Osteoblast (primary cell): ENCODE measurements at places on chromosomes 5 and 9. TPM values are rescaled to one million over a fixed set of nuclear protein-coding genes. Genes with fewer than 3 reads are reported as not detected.
A peak's percentile ranks its signal among the peaks of the same experiment; 100 is the strongest.

SOX30 gene
- total RNA-seq = under 0.01 TPM in 2 replicates

DNA sequence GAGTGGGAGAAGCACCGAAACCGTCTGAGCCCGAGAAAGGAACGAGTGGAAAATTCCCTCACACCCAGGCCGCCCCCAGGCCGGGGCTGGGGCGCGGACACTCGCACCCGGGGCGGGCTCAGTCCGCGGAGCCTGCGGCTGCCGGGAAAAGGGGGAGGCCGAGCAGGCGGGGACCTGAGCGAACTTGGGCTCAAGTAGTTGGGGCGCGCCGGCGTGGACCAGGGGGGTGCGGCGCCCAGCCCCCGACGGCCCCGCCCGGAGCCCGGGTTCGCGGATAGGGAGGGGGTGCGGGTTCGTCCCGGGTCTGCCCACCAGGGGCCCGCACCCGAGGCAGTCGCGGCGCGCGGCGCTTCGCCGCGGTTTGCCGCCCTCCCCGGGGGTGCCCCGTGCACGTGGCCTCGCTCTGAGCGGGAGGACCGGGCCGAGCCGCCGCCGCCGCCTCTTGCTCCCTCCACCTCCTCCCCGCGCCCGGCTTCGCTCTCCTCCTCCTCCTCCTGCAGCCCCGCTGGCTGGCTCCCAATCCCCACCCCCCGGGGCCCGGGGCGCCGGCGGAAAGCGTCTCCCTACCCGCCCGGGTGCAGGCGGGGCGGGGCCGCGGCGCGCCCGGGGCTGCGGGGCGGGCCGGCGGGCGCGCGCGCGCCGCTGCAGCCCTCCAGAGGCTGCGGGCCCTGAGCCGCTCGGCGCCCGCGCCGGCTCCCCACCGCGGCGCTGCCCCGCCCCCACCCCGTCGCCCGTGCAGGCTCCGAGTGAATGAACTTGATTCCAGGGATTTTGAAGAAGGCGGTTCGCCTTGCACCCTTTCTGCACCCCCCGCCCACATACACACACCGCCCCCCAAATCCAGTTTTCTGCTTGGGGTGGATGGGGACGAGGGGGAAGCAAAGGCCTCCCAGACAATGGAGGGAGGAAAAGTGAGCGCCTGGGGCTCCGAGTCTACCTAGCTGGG lies 1.3 kb upstream of the NFIB start:
- peak; percentile 97 for DNase-seq

DNA sequence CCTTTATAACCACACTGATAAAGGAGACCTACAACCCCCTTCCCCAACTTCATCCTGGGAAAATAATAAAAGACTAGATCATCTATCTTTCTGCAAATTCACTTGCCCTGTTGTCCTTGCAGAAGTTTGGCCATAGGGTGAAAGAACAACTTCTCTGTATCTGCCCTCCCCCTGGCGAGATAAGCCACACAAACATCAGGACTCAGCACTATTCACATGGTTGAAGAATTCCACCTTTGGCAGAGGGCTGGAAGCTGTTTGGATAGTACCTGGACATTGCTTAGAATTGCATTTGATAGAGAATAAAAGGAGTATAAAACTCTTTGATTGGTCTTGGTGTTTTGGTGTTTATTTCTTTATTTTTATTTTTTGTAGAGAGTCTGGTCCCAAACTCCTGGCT lies 16.9 kb downstream of the FAM151B start:
- no peak for DNase-seq

DNA sequence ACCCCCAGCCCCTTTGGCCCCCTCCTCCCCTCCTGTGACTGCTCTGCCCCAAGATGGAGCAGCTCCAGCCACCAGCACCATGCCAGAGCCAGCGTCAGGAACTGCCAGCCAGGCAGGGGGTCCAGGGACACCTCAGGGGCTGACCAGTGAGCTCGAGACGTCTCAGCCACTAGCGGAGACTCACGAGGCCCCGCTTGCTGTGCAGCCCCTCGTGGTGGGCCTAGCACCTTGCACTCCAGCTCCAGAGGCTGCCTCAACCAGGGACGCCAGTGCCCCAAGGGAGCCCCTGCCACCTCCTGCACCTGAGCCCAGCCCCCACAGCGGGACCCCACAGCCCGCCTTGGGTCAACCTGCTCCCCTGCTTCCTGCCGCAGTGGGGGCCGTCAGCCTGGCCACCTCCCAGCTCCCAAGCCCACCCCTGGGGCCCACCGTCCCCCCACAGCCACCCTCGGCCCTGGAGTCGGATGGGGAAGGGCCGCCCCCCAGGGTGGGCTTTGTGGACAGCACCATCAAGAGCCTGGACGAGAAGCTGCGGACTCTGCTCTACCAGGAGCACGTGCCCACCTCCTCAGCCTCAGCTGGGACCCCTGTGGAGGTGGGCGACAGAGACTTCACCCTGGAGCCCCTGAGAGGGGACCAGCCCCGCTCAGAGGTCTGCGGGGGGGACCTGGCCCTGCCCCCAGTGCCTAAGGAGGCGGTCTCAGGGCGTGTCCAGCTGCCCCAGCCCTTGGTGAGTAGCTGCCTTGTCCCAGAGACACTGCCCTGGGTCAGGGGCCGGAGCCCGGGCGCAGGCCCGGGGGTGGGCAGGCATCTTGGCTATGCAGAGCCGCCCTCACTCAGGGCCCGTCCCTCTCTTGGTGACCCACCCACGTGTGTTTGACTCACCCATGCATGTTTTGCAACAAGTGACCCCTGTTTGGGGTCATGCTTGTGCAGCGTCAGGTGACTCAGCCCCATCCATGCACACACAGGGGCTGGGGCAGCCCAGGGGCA lies 105.2 kb downstream of the WNK2 start:
- DNase-seq = peak; percentile 90

- DNase-seq = no peak
These were observed 221.4 kb downstream of the EFNA5 start for GRCh38 chr5:107449369-107449768.

GRCh38 chr9:111320631-111321030 lies 9.4 kb downstream of the OR2K2 start:
- peak; percentile 19 for DNase-seq

DNA sequence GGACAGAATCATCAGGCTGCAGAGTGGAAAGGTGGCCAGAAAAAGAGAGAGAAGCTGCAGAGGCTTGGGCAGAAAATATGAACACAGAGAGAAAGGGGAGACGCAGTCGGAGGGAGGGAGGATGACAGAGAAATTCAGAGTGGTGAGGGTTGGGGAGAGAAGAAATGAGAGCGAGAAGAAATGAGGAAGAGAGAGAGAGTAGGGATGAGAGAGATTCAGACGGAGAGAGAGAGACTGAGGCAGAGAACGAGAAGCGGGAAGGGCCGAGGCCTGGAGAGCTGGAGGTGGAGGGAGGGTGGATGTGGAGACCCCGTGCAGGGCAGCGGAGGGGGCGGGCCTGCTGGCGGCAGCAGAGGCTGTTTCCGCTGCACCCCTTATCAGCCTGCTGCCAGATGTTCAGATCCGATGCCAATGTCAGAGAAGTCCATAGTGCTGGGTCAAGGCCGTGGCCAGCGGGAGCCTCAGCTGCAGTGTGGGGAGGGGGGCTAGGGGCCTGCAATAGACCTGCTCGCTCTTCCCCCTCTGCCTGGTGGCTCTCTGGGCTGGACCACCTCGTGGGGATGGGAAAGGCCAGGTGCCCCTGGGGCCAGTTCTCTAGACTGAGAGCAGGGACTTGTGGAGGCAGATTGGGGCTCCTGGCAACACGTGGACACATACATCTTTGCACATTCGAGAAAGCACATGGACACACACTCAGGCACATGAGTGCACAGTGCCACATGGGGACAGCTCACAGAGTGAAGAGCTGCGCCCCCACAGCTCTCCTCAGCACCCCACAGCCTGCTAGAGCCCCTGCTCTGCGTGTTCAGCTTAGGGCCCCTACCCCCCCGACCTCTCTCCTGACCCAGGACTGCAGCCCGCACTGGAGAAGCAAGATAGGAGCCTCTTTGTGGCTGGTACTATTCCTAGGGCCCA lies 4.9 kb upstream of the NR5A1 start:
- DNase-seq = peak; percentile 62

DNA sequence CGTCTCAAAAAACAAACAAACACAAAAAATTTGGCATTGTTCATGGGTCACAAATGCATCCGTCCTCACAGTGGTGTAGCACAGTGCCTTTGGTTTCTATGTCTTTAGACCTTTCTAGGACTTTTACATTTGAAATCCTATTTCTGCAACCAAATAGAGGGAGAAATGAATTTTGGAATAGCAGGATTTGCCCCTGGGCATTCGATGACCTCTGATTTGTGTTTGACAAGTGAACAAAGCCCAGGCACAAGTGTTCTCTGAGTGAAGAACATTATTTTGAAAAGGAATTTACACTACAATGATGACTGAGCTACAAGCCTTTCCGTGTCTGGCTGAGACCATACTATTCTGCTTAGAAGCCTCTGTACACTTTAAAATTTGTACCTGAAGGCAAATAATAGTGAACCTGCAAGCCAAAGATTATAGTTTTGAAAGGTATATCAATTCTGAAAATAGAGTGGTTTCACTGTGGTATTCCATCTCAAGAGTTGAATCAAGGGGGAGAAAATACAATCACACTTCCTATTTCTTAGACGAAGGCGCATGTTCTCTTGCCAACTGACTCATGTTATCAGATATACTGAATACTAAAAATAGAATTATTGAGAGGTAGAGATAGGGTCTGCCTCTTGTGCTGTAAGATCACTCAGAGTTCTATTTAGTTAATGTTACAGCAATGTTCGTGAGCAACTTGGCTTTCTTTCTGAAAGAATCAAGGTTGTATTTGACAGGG lies 297.6 kb downstream of the KDM4C start:
- DNase-seq = no peak

- DNase-seq = no peak
These were observed 28.7 kb upstream of the C5orf46 start for GRCh38 chr5:147935032-147935431.

DNA sequence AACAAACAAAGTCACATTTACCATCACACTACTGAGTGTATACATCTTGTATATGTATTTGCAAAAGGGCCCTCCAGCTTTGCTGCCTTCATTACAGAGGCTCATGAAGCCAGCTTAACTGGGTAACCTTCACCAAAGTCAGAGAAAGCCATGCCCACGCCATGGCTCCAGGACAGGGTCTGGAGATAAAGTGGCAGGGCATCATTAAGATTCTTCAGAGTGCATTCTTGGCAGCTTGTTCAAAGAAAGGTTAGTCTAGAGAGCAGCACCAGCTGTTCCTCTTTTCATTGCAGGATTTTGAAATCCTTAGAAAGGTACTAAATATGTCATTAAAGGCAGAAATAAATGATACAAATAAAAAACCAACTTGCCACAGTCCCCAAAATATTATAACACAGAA lies 333.2 kb downstream of the NDUFS4 start:
- DNase-seq = no peak
